ENCODE measurements at places on chromosomes 7 and 10. TPM values are rescaled to one million over a fixed set of nuclear protein-coding genes. Genes with fewer than 3 reads are reported as not detected.
A peak's percentile ranks its signal among the peaks of the same experiment; 100 is the strongest.

GRCh38 chr7:23055582-23056178 lies 41.8 kb upstream of the HYCC1 start:
- DNase-seq: no peak

- DNase-seq: no peak
Observed at GRCh38 chr10:77311186-77311585, 326.4 kb downstream of the KCNMA1 start.

DNA sequence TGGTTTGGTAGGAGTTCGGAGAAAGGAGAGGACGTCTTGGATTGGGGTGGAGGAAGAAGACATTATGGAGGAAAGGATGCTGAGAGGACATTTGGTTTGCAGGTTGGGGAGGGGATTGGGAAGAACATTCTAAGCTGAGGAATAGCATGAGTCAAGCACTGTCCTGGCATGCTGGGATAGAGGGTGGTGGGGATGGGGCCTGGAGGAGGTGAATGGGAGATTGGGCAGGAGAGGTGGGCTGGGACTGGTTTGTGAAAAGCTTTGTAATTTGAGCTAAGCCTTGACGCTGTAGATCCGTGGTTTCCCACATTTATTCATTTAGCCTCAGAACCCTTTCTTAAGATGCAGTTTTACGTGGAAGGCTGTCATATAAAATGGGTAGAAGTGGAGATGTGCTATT lies 52.2 kb downstream of the TMEM178B start:
- DNase-seq: no peak

GRCh38 chr7:132380059-132380458 lies 196.2 kb downstream of the PLXNA4 start:
- DNase-seq: no peak

Gene ZCCHC24
- 31.2 TPM for total RNA-seq

- no peak for DNase-seq
Observed at GRCh38 chr10:122234416-122234815, 36.7 kb upstream of the BTBD16 start.

Gene ZNF786
- total RNA-seq: 5.2 TPM

DNA sequence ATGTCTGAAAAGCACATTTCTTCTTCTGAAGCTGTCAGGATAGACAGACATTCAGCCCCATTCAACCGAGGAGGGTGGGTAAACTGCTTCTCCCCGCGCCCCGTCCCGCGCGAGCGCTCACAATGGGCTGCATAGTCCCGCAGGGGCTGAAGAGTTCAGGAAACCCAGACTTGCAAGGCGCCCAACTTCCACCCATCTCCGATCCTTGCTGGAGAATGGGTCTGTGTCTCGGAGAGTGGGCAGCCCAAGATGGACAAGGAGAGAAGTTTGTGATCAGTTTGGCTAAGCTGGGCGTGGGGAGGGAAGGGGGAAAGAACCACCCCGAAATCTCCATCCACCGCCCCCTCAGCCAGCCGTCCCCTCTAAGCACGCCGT lies 686 bp downstream of the AASS start:
- peak; percentile 79 for DNase-seq

DNA sequence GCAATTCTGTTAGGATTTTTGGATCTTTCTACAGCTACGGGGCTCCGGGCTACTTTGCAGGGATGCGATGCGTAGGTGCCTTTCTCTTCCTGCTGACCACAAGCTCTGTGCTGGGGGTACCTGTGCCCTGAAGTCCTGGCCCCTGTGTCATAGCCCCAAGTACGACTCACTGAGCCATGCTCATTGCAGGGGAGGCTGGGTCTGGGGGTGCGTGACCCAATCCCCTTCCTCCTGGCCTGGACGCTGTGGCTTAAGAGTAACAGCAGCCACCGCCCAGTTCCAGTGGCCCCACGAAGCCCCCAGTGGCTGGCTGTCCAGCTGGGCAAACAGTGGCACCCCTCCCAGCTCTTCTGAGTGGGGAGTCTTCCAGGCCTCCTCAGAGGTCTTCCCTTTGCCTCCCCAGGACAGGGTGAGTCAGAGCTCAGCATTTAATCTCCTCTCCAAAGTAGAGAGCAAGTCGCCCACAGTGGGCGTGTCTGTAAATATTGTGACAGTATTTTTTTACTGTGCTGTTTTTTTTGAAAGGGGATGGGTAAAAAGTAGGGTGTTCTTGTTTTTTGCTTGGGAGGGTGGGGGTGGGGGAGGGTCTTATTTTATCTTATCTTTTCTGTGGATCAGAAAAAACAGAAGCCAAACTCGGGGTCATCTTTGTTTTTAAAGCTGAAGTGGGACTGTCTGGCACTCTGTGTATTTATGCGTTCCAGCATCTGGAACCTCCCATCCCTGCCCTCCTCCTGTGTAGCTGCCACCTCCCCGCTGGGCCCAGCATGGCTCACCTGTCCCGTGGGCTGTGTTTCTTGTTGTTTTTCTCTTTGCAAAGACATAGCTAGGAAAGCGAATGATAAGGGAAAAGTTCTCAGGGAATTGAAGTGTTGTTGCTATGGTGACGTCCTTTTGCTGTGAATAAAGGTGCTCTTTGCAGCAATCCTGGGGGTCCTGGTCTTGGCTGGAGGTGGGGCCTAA lies 8.2 kb downstream of the LFNG start:
- peak; percentile 61 for DNase-seq

DNA sequence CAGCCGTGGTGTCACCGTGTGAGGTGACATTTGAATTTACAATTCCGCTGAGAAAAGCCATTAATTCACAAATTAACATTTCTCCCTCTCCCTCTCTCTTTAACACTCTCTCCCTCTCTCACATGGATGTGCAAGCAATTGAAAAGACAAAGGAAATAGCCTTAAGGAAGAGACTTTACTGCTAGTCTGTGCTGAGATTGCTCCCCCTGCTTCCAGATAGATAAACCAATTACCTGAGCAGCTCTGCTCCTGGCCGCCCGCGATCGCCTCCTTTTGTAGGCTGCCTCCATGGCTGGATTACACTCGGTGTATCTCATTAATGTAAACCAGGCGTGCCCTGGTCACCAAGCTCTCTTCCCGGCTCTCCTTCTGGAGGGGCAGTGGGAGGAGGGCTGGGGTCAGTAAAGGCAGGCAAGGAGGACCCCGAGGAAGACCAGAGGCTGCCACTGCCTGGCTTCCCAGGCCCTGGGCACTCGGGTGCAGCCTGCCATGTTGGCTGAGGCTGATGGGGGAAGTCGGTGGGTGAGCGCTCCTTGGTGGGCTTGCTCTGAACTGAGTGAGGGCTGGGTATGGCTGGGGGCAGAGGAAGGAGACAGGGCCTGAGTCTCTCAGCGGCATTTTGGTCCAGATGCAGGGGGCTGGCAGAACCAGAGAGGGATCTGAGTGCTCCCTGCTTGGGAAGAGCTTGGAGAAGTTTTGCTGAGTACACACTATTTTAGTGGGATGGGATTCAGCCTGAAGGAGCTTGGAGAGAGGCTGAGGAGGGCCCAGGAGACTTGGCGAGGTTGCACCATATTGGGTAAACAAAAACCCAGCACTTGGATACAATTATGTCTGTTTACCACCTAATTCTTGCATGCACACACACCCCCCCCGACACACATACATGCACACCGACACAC lies 42.9 kb downstream of the PAX2 start:
- DNase-seq: no peak

All from left lung (tissue), 14 donors.